ENCODE measurements at places on chromosomes 1 and 21.

- no peak for DNase-seq
Observed at GRCh38 chr1:98555814-98556213, 105.7 kb upstream of the SNX7 start.

- DNase-seq = no peak
Observed at GRCh38 chr1:219189021-219189824, 15.5 kb downstream of the LYPLAL1 start.

GRCh38 chr1:162135271-162135775, 65.8 kb downstream of the NOS1AP start:
- DNase-seq = no peak

- DNase-seq = no peak
Observed at GRCh38 chr1:51610637-51611036, 6.3 kb upstream of the OSBPL9 start.

GRCh38 chr1:175129997-175130648, 62.5 kb downstream of the KIAA0040 start:
- no peak for DNase-seq

GRCh38 chr1:162530307-162530987, 31.1 kb upstream of the UAP1 start:
- no peak for DNase-seq

DNA sequence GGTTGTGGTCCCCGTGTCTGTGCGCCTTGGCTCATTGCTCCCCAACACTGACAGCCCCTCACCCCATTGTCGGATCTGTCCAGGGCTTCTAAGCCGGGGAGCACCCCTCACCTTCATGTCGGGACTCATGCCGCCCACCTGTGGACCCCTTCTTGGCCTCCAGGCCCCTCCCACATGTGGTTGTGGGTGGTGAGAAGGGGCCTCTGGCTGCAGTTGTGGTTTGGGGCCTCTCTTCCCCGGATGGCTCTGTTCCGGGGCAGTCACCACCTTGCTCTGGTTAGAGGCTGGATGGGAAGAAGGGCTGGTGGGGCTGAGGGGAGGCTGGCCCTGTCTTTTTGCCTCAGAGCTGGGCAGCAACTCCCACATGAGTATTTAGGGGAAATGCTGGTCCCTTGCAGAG, 158.6 kb upstream of the C1orf174 start:
- DNase-seq = no peak

GRCh38 chr1:53600561-53600960, 138.4 kb downstream of the GLIS1 start:
- no peak for DNase-seq

All from activated CD4-positive, alpha-beta T cell treated with anti-CD3 and anti-CD28 coated beads, Interleukin-2, amount 50 U/mL, for 4 hours (primary cell).